ENCODE measurements at places on chromosomes 4 and X.

DNA sequence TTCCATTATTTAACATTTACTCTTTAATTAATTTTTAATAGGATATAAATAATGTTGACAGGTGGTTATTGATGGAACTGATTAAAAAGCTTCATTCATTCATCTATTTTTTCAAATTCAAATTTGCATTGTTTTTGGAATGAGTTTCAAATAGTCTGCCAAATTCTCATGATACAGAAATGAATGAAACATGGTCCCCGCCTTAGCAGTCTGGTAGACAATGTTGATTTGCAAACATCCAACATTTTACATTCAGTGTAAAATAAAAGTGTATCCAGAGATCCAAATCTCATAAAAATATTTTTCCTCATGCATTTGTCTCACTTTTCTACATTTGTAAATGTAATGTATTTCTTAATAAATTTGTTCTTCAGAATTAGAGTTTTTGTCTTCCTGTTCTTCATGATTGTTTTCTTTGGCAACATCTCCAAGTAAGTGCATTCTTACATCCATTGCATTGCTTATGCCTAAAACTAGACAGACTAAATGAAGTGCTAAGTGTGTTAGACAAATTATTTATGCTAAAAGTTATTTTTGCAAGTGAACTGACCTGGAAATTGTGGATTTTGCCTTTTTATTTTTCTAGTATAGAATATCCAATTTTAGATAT lies 142.3 kb downstream of the PCDH18 start:
- DNase-seq, result no peak

DNA sequence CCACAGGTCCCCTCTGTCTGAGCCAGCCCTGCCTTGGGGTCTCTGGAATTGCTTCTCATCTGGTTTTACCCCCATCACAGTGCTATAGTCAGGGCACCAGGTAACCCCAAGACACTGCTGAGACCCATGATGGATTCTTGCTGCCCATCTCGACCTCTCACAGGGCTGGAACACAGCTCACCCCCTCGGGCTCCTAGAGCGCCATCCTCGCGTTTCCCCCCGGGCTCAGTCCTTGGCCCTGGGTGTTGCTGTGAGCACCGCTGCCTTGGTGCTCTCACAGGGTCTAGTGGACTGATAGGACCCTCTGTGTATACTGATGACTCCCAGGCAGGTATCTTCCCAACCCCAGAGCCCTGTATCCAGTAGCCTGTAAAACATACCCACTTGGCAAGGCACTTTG lies 8.8 kb downstream of the MAEA start:
- DNase-seq, result no peak

GRCh38 chrX:9874483-9874882 lies 88.3 kb downstream of the SHROOM2 start:
- no peak for DNase-seq

GRCh38 chrX:32155044-32155638 lies 1056.2 kb downstream of the DMD start:
- no peak for DNase-seq

DNA sequence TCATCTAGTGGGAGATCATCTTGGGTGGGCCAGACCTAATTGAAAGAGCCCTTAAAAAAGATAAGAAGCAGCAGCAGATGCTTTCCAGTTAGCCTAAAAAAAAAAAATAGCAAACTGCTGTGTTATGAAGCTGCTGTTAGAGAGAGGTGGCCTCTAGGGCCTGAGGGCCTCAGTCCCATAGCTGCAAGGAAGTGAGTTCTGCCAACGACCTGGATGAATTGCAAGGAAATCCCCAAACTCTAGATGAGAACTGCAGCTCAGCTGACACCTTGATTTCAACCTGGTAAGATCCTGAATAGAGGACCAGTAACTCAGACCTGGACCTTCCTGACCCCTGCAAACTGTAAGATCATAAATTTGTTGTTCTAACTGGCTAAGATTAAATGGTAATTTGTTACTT lies 275.2 kb downstream of the TENM3 start:
- DNase-seq, result no peak

GRCh38 chr4:144450526-144450925 lies 195.4 kb upstream of the HHIP start:
- no peak for DNase-seq

DNA sequence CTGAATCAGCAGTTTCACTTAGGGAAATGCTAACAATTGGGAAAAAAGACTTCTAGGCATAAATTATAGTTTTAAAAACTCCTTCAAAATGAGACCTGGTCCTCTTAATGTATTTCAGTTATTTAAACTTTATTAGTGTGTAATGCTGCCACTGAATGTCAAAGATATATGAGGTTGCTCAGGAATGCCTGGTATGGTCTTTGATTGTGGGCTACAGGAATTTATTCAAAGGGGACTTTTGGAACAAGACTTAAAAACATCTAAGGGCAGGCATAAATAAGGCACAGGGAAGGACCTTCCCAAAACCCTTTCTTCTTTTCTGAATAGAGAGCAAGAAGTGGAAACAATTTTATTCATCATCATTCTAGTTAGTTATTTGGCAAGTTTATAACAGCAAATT lies 439.1 kb downstream of the TLL1 start:
- DNase-seq, result no peak

DNA sequence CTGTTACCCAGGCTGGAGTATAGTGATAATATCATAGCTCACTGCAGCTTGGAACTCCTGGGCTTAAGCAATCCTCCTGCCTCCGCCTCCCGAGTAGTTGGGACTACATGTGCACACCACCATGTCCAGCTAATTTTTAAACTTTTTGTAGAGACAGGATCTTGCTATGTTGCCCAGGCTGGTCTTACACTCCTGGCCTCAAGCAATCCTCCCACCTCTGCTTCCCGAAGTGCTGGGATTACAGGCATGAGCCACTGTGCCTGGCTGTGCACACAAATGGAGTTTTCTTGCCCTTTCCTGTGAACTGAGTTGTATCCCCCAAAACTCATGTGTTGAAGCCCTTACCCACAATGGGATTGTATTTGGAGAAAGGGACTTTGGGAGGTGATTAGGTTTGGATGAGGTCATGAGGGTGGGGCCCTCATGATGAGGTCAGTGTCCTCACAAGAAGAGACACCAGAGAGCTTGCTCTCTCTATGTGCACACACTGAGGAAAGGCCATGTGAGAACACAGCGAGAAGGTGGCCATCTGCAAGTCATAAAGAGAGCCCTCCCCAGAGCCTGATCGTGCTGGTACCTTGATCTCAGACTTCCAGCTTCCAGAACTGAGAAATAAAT lies 40.1 kb downstream of the DDX3X start:
- no peak for DNase-seq

DNA sequence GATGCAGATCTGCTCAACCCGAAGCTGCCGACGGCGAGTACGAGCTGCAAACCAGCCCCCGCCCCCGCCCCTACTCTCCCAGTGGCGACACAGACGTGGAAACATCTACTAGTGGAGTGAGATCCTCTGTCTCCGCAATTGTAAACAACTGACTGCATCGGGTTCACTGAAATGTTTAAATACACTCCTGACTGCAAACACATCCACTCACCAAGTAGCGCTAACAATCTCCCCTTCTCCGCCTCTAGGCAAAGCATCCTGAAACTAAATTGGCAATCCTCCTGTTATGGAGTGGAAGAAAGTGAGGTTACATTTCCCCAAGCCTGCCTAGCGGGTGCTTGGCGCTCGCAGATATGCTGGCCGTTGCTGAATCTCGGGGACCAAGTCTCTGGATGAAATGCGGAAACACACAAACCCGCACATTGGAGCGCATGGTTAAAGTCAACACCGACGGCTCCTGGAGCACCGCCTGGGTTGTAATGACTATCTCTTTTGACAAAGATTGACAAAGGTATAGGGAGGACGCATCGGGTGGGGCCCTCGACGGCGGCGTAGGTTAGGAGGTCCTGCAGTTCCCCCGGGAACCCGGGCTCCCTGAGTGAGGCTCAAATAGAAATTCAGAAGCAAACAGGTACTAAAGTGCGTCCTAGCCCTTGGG lies 117.0 kb upstream of the TEX13C start:
- DNase-seq, result no peak

DNA sequence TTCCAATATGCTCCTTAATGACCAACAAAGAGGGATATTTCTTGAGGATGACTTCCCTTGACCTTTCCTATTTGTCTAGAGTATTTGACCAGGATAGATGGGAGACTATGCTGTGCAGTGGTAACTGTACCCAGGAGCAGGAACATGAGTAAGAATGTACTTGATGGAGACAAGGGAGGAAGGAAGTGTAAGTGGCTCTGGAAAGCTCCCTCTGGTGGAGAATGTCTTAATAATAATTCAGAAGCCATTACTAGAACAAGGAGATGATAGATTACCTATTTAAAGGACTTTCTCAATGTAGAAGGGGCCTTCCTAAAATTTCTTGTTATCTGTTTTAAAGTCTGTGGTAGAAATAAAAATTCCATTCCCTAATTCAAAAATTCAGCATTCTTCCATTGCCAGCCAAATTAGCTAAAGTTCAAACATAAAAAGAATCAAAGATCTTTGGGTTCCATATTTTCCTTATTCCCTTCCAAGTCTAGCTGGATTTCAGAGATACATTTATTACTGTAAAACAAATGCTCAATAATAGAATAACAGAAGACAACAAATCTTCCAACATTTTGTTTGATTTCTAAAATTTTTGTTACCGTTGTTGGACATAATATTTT lies 83.8 kb downstream of the GRID2 start:
- DNase-seq, result peak; percentile 16

- peak; percentile 77 for DNase-seq
Observed at GRCh38 chr4:5051278-5052203, at the start of gene STK32B. STK32B (plus strand) TSS chr4:5051480.

DNA sequence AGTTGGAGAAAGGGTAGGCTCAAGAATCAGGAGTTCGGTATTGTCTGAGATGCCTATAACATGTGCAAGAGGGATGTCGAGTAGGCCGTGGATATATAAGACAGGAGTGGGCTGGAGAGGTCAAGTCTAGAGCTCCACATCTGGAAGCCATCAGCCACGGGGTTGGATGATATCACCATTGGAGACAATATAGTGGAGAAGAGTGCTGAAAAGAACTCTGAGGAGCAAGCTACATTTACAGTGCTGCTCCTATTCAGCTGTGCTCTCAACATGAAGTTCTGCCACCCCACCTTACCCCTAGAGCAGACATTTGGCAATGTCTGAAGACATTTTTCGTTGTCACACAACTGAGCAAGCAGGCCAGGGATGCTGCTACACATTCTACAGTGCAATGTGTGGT lies 20.9 kb upstream of the PLAC1 start:
- DNase-seq, result no peak

GRCh38 chr4:24601121-24601520 lies 16.8 kb upstream of the DHX15 start:
- DNase-seq, result no peak

GRCh38 chr4:54403700-54404453 lies 174.8 kb downstream of the PDGFRA start:
- DNase-seq, result no peak

- no peak for DNase-seq
Observed at GRCh38 chrX:136616987-136617685, 30.8 kb upstream of the CD40LG start.

DNA sequence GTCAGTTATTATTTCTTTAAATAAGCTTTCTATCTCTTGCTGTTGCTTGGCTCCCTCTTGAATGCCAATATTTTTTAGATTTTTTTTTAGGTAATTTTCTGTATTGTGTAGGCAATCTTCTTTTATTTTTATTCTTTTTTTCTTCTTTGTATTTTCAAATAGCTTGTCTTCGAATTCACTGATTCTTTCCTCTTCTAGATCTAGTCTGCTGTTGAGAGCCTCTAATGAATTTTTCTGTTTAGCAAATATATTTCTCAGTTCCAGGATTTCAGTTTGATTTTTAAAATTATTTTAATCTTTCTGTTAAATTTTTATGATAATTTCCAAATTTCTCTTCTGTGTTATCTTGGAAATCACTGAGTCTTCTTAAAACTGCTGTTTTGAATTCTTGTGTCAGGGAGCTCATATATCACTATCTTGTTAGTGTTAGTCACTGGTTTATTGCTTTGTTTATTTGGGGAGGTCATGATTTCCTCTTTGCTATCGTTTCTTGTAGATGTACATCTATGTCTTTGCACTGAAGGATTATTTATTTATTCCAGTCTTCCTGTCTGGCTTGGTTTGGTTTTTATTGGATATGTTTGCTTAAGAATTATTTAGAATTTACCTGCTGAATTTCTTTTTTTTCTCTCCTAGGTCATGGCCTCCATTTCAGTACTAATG lies 39.9 kb upstream of the GPRIN3 start:
- no peak for DNase-seq

- DNase-seq, result no peak
Observed at GRCh38 chrX:52082578-52082977, 13.6 kb upstream of the MAGED4B start.

GRCh38 chr4:129342819-129343408 lies 247.0 kb downstream of the C4orf33 start:
- no peak for DNase-seq

DNA sequence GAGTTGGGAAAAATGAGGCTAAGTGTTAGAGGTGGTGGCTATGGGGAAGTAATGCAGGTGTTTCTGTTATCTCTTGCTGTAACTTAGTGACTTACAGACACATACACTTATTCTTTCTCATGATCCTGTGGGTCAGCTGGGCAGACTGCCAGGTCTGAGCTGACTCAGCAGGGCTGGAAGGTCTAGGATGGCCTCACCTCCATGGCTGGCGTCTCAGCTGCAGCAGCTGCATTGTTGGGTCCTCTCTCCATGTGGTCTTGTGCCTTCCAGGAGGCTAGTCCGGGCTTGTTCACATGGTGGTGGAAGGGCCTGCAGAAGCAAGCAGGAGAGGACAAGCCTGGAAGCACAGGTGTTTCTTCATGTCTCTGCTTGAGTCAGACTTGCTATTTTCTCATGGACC lies 172.7 kb downstream of the NHS start:
- DNase-seq, result no peak

DNA sequence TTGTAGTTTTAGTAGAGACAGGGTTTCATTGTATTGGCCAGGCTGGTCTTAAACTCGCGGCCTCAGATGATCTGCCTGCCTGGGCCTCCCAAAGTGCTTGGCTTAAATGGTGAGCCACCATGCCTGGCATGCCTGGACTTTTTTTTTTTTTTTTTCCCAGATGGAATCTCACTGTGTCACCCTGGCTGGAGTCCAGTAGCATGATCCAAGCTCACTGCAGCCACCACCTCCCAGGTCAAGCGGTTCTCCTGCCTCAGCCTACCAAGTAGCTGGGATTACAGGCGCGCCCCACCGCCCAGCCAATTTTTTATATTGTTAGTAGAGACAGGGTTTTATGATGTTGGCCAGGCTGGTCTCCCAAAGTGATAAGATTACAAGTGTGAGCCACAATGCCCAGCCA lies 8.4 kb downstream of the UBE2K start:
- no peak for DNase-seq

- no peak for DNase-seq
Observed at GRCh38 chr4:166301266-166301665, 428.2 kb downstream of the TLL1 start.

- no peak for DNase-seq
Observed at GRCh38 chr4:175953960-175954521, 111.6 kb upstream of the WDR17 start.
